Daoy (cell line): ENCODE measurements at places on chromosomes 4 and X.

DNA sequence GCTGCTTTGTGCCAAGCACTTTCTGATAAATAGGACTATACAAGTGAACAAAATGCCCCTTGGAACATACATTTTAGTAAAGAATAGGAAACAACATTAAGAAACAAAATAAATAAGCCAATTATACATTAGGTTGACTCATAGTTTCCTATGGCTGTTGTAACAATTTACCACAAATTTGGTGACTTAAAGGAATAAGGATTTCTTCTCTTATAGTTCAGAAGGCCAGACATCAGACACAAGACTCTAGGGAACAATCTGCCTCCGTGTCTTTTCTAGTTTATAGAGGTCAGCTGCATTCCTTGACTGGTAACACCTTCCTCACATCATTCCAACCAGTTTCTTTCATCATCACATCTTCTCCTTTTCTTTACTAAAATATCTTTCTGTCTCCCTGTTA, 235.9 kb upstream of the PCDH18 start:
- no peak for DNase-seq

- DNase-seq: no peak
Observed at GRCh38 chr4:122816476-122816875, 10.2 kb upstream of the FGF2 start.

DNA sequence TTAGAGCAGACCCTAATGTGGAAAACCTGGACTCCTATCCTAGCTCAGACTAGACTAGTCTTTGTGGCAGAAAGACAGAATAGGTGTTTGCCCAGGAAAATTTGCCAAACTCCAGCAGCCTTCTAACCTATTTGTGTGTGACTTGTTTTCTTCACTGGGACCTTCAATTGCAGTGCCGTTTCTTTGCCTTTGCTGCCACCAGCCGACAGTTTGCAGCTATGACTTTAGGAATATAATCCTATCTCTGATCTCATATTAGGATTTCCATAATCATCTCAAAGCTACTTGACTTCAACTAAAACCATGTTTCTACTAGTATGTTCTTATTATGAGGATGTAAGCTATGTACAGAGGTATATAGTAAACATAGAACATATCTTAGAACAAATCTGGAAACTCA, 60.2 kb upstream of the PGAM4 start:
- DNase-seq: peak; percentile 17

DNA sequence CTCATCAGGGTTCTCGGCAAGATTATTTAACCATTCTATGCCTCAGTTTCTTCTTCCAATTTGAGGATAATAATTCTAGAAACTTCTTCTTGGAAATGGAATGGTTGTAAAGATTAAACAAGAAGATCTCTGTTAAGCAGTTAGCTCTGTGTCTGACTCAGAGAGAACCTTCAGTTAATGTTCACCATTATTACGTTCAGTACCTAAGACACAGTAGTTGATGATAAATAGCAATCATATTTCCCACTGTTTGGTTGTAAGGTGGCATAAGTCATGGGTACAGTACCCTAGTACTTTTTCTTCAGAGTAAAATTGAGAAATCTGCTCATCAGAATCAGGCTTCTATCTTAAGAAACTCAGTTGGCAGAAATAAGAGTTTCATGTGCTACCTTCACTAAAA, 366.5 kb upstream of the BOD1L1 start:
- DNase-seq: no peak

GRCh38 chrX:32370456-32371205, 840.7 kb downstream of the DMD start:
- no peak for DNase-seq

DNA sequence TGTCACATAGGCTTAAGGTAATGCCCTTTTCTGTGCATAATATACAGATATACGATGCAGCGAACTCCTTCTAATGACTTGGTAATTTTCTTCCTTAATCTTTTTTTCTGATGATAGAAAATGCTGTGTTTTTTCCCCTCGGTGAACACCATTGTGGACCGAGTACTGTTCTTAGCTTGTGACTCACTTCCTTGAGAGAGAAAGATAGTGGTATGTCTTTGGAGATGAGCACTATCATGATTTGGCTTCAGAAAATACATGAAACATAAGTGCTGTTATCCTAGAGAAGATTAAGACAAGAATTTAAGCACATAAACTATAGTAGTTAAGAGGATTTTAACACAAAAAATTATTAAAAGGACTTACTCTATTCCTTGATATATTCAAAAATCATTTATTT, 63.9 kb downstream of the RS1 start:
- no peak for DNase-seq

DNA sequence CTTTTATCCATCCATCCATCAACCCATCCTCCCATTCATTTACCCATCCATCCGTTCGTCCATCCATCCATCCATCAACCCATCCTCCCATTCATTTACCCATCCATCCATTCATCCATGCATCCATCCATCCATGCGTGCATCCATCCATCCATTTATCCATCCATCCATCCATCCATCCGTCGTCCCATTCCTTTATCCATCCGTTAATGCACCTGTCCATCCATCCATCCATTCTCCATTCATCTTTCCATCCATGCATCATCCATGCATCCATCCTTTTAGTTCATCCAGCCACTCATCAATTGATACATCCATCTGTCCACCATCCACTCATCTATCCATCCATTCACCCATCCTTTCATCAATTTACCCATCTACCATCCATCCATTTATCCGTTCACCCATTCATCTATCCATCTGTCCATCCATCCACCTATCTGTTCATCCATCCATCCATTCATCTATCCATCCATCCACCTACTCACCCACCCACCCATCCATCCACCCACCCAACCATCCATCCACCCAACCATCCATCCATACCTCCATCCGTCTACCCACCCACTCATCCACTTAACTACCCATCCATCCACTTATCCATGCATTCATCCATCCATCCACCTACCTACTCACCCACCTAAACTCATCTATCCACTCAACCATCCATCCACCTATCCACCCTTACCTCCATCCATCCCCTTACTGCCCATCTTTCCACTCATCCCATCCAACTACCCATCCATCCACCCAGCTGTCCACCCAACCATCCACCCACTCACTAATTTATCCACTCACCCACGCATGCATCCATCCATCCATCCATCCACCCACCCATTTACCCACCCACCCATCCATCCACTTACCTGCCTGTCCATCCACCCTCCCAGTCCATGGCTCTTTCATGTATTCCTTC, 9.6 kb downstream of the CD99 start:
- DNase-seq: no peak

DNA sequence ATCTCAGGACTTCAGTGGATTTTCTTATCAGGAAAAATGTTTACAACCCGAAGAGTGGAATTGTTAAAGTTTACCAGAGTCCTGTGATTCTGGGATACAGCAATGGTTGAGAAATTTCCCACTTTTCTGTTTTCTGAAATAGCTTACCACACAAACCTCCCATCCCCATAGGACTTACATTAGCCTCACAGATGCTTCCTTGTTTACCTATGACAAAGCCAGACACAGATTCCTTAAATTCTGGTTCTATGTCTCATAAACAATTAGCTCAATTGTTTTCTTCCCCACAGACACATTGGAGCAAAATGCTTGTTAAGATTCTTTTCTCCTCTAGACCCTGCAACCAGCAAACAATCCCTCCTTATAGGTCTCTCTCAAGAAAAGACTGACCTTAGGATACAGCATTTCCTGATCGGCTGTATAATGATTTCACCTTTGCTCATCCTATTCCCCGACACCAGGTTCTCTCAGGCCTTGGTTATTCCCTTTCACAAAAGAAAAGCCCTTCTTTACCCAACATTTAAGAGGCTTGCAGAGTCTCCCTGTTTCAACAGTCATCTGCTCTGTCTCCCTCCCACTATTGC, 886.2 kb downstream of the ARAP2 start:
- no peak for DNase-seq

DNA sequence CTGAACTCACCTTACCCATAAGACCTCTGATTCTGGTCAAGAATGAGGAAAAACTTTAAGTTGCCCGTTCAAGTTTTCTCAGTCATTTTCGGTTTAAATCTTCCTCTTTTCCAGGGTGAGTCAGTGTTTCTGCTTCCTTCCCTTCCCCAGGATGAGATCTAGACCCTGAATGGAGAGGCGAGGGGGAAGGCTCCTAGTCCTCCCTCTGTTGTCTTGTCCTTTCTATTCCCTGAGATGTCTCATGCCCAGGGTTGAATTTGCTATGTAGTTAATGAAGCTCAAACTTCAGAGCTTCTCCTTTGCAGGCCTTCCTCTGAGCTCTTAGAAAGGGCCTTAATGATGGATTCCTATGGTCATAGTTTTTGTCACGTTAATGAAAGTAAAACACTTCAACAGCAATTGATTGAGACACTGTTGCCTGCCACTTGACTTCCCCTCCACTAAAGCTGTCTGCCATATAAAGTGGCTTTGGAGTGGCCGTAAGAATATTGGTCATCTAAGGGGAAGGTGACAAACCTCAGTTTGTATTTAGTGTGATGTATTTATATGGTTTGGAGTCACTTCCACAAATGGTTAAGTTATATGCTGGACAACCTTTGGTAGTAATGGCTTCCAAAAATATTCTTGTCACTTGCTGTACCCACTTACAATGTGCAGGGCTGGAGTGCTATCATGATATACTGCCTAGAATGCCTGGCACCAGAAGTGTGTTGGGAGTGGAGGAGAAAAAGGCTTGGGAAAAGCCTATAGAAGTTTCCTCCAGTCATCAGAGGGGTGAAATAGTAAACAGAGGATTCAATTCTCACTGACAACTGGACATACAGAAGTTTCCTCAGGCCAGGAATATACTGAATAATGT, 24.3 kb upstream of the GPRIN3 start:
- DNase-seq: no peak

DNA sequence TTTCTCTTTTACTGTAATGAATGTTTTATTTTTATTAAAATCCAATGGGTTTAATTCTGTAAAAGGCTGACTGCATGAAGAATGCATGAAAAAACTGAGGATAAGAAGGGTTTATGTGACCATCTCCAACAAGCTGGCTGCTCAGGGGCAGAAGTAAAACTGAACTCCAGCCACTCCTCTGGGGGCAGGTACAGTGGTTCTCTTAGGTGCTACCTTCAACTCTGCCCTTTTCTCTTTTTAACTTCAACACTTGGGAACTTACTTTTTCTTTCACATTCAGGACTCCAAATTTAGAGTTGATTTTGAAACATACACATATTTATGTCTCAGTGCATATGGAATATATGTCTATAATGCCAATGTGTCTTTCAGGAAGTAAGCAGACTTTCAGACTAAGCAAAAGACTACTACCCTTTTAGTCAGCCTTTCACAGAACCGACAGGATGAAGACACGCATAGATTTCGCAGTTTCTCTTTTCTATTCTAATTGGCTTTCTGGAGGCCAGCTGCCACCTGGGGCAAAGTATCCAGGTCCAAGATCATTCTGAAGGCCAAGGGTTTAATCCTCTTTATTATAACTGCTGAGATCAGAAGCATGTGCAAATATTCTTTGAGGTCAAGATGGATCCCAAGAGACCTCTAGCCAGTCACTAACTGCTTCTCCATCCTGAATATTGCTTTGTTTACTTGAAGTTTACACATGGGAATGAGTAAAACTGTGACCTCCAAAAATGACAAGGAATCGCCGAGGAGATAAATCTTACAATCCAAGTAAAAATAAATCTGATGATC, 30.7 kb downstream of the HS3ST1 start:
- DNase-seq: no peak

- peak; percentile 34 for DNase-seq
Observed at GRCh38 chrX:41180194-41180908, 95.1 kb downstream of the USP9X start.

DNA sequence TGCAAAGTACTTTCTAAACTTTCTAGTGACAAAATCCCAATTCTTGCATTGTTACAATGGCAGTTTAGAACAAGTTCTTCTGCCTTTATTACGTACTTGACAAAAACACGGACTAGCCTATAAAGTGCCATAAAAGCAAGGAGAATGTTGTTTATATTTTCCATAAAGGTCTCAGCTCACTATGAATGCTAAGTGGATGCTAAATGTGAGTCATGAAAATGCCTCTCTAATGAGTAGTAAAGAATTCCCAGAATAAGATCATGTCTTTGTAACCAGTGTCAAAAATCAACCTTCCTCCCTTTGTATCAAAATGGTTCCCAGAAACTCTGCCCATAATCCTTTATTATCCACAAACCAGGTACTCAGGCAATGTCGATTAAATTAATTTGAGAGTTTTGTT, 539.8 kb upstream of the SLIT2 start:
- DNase-seq: peak; percentile 40

GRCh38 chr4:132646186-132646585, 502.9 kb upstream of the PCDH10 start:
- peak; percentile 0 for DNase-seq

DNA sequence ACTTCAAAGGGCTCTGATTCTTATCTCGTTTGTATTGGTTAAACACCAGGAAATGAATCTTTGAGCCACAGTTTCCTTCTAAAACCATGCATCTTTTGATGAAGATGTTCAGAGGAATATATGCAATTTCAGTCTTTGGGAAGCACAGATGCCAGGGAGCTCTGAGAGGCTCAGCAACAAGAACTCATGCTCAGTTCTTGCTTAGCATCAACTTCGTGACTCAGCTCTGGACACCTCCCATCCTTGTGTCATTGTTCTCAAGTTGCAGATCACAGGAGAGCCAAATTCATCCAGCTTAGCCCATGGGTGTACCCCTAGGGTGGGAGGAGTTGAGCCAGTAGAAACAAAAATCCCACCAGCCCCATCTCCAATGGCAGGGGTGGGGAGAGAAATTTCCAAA, 219.6 kb upstream of the MAOA start:
- DNase-seq: no peak

DNA sequence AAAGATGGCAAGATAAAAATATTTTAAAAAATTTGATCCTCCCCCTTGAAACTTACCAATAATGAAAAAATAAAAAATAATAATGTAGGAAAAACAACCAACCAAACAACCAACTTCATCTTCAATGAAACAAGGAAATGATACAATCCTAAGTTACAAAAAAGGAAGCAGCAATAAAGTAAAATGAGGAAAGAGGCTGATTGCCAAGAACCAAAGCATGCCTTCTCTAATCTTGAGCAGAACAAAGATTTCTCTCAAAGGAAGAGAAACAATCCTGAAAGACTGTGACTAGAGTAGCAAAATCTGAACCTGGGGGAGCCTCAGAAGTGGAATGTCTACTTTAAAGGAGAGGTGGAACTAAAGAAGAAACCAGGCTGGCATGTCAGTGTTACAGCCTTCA, 10.9 kb upstream of the WDFY3 start:
- no peak for DNase-seq

DNA sequence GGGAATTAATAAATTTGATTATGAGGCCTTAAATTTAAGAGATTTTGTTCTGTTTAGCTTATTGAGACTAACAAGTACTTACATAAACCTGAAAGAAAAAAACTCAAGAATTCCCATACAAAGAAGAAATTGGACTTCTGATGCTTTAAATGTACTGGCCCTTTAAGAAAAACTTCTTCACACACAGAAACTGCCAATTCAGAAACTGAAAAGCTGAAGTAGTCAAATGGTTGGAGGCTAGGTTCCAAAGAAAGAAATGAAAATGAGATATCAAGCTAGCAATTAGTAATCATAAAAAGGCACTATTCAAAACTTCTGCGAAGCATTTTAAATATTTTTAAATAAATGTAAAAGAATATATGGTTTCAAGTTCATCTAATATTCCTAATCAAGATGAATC, 151.3 kb downstream of the THOC2 start:
- DNase-seq: no peak
